ENCODE measurements at places on chromosomes 7 and 10.
A peak's percentile ranks its signal among the peaks of the same experiment; 100 is the strongest.

DNA sequence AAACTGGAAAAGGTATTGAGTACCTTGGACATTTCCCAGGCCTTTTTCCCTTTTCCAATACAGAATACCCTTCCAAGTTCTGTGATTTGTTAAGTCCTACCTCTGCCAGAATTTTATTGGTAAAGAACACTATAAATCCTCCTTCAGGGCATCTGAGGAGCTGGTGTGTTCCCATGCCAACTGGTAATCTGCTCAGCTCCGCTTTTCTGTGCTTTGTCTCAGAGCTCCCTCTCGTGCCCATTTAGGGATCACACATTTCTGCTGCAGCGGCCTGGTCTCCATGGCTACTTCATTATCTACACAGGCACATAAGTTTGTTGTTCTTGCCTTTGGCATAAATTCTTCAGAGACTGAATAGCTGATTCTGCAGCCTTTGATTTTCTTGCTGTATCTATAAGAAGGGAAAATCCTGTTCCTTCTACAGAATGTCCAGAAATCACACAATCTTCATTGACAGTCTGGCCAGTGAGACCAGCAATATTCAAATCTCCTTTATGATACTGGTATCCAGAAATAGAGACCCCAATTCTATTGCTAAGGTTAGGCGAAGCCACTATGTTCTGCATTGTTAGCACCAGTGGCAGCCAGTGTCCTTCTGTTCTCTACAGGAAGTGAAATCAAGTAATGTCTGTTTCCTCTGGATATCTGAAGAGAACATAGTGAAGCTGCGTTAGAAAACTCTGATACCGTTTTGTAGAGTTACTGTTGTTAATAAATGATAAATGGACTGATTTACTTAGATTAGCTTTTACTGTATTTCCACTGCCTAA is 51.9 kb downstream of the DENND11 start:
- peak; percentile 42 for DNase-seq

DNA sequence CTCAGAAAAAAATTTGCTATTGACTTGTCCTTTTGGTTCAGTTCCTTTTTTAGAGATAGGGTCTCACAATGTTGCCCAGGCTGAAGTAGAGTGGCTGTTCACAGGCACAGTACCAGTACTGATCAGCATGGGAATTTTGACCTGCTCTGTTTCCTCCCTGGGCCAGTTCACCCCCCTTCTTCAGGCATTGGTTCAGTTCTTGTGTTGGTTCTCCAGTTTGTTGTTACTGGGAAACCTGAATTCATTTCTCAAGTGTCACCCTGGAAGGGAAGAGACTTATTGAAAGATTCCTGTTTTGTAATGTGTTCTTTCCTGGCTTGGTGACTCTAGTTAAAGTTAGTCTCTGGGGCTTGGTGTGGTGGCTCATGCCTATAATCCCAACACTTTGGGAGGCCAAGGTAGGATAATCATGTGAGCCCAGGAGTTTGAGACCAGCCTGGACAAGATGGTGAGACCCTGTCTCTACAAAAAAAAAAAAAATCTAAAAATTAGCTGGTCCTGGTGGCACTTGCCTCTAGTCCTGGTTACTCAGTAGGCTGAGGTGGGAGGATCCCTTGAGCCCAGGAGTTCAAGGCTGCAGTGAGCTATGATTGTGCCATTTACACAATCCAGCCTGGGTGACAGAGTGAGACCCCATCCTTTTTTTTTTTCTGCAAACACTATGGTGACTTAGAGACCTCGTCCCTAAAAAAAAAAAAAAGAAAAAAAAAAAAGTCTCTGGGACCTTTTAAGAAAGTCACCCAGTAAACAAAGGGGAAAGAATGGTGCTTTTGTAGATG is 52.7 kb downstream of the CNNM2 start:
- no peak for DNase-seq

DNA sequence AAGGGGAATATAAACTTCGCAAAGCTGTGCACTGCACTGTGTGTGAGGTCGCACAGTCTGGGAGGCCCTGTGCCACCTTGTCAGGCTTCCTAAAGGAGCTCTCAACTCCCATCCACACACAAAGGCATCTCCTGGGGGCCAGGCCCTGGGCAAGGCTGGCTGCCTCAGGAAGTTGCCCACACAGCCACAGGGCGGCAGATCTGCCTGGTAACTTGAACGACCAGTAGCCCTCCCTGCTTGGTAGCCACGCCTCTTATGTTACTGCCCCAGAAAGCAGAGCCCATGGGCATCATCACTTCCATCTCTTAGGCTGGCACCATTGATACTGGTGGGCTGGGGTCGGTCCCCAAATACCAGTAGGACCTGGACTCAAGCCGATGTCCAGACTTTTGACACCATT is 82.8 kb downstream of the HECW1 start:
- no peak for DNase-seq

DNA sequence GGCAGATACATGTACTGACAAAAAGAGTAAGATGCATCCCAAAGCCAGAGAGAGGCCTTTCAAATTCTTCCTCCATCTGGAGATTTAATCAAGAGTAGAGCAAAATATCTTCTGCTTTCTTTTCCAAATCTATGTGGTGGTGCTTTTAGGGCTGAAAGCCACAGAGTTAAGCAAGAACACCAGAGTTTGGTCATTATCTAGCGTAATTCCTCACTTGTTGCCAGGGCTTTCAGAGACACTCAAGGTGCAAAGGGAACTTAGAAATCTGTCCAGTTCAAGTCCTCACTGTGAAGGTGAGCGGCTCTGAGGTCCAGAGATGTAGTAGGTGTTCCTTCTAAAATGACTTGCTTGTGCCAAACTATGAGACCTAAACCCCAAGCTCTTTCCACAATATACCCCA is 10.9 kb upstream of the NFE2L3 start:
- no peak for DNase-seq

- no peak for DNase-seq
Measured at GRCh38 chr10:535952-536351, 153.5 kb downstream of the DIP2C start.

DNA sequence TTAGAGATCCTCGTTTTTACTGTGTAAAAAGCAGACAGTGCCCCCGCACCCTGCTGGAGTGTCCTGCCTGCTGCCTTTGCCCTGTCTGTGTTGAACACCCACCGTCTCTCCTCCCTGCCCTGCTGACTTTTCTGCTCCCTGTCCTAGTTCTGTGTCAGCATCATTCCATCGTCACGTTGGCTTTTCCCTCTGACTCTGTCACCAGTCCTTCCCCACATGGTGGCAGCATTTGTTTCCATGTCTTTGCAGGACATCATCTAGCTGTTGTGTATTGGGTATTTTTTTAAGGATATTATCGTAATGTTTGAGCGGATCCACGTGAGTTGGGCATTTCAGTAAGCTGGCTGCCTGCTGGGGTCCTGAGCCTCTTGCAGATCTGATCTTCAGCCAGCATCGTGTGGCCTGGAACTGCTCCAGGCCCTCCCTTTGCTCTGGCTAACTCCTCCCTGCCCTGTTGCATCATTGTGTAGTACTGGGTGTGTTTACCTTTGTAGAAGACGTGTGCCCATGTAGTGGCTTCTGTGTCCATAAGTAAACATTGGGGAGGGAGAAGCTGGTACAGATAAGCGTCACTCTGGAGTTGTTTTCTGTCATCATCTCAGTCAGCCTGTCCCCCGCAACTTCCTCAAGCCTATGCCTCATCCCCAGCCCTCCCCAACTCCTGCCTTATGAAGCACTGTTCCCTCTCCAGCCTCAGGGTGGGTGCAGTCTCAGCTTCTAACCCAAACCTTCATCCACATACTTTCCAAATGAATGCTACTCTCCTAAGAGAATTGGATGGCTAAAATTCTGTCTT is 44.3 kb downstream of the TRRAP start:
- peak; percentile 40 for DNase-seq

GRCh38 chr10:28940158-28940888 is 263.0 kb downstream of the BAMBI start:
- no peak for DNase-seq

- no peak for DNase-seq
Measured at GRCh38 chr7:41224063-41224763, 478.7 kb downstream of the INHBA start.

DNA sequence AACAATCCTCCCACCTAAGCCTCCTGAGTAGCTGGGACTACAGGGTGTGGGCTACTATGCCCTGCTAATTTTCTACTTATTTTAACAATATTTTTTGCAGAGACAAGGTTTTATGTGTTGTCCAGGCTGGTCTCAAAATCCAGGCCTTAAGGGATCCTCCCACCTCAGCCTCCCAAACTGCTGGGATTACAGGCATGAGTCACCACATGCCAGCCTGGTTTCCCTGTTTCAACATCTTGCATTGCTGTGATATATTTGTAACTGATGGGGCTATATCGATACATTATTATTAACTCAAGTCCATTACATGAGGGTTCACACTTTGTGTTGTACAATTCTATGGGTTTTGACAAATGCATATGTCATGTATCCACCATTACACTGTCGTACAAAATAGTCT is 41.9 kb upstream of the OGDHL start:
- no peak for DNase-seq

DNA sequence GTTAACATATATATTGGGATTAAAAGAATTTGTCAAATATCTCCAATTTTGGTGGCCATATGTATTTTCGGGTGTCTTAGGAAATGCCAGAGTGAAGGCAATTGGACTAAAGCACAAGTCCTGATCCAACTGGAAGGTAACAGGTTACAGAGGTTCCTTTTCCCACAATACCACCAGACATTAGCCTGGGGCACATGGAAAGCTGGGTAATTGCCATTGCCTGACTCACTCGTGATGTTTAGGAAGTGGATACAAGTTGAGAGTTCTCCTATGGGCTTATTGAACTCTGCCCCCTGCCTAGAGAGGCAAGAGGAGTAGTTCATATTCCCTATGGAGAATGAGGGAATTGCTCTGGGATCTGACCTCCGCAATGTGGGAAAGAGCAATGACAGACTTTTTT is 5.7 kb downstream of the DNAH11 start:
- no peak for DNase-seq

GRCh38 chr7:39949971-39950472 is at the start of gene CDK13:
CDK13 (plus strand) TSS chr7:39950256; CDS start chr7:39950642, 386 bp downstream.
- peak; percentile 61 for DNase-seq

DNA sequence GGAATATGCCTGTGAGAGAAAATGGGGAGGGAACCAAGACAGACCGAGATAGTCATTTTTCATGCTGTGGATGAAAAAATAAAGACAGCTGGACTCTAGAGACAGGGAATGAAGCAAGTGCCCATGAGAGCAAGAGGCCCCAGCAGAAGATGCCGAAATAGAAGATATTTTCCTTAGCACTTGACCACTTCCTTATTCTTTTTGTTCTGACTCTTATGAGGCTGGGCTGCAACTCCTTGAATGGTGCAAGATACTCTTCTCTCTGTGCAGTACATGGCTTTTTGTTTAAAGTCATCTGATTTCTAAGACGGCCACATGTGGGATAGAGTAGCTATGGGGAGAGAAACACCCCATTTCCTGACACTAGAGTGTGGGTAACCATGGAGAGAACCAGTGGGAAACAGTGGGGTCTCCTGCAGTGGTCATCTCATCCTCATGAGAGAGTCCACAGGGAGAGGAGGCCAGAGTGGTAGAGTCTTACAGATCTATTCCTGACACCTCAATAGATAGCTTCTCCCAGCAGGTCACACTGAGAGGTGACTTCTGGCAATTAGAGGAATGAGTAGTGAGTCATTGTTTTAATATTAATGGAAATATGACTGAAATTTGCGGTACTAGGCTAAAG is 18.0 kb upstream of the VCL start:
- no peak for DNase-seq

DNA sequence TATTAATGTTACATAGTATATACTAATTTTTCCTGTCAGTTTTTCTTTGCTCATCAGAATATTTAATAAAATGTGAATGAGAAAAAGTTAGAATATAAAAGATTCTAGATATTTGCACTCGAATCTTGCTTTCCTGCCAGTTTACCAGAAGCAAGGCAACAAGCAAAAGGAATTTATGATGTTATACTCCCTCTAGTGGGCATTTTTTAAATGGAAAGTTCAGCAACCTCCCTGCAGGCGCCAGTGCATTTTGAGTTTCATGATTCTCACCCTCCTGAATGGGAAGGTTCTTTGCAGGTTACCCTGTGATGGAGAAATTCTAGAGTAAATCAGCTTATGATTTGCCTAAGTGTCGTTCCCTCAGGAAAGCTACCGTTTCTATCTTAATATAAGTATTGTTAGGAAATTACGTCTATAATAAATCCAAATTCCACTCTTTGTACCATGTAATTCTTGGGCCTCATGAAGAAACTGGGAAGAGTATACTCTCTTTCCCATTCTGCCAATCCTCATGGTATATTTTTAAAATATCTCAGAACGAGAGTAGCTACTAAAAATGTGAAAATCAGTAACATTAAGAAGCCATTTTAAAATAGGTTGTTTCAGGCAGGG is 350.0 kb downstream of the CRPPA start:
- DNase-seq, result peak; percentile 28

DNA sequence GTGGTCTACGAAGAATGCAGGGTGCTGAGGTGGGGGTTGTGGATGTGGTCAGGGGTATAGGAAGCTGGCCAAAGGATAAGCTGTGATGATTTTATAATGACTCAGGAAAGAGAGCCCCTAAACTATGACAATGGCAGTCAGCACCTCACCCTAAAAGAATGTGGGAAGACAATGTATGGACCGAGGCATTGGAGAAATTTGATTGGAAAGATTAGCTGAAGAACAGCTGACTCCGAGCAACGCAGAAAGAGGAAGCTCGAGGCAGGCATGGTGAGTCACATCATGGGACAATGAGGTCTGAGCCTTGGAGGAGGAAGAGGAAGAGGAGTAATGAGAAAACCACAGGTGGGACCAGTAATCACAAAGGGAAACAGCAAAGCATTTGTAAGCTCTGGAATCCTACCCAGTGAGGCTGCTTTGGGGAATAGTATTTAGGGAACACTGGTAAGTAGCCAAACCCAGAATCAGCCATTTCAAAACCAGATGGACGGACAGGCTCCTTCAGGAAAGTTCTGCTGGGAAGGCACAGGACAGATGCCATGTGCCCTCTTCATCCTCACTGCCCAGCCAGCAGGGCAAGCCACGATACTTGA is 295.4 kb downstream of the PRPF18 start:
- DNase-seq, result no peak

DNA sequence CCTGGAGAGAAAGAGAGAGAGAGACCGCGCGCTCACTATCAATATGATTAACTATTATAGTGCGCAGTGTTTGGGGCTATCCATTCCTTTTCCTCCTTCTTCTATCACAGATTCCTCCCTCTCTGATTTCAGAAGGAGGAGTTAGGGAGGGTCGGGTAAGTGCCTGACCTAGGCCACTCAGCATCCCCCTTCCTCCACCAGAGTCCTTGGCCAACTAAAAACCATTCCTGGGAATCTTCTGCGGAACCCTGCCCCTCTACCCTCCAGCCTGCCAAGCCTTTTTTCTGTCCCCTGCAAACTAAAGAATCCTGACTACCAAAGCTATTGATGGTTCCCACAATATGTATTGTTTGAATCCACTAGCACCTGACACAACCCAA is 256.2 kb upstream of the NFE2L3 start:
- DNase-seq, result no peak

- DNase-seq, result no peak
Measured at GRCh38 chr7:76121044-76121443, 73.1 kb downstream of the MDH2 start.

DNA sequence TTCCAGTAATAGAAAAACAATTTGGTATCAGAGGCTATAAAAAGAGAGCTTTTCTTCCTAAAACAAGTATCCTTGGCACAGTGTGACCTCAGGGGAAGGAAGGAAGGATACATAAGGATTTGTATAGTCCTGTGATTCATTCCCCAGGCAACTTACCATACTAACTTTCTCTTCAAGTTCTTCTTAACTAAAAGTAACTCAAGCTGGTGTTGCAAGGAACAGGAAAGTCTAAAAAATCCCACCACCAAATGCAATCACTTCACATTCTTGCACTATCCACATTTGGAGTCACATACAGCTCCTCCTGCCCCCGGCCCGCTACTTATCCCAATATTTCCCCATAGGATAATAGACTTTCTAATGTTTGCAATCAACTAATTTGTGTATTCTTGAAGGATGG is 84.8 kb downstream of the PRKAG2 start:
- no peak for DNase-seq

Data from hematopoietic multipotent progenitor cell treated with erythropoietin and hydrocortisone succinate and interleukin-3 and kit ligand, for 15 days (in vitro differentiated cells).